ENCODE measurements at places on chromosomes 5 and 9.

GRCh38 chr5:35440409-35440808 lies 177.3 kb upstream of the SPEF2 start:
- DNase-seq = no peak

- DNase-seq = no peak
Measured at GRCh38 chr5:80114860-80115259, 79.7 kb downstream of the THBS4 start.

- DNase-seq = peak; percentile 42
Measured at GRCh38 chr9:106648799-106649198, 214.2 kb upstream of the ZNF462 start.

DNA sequence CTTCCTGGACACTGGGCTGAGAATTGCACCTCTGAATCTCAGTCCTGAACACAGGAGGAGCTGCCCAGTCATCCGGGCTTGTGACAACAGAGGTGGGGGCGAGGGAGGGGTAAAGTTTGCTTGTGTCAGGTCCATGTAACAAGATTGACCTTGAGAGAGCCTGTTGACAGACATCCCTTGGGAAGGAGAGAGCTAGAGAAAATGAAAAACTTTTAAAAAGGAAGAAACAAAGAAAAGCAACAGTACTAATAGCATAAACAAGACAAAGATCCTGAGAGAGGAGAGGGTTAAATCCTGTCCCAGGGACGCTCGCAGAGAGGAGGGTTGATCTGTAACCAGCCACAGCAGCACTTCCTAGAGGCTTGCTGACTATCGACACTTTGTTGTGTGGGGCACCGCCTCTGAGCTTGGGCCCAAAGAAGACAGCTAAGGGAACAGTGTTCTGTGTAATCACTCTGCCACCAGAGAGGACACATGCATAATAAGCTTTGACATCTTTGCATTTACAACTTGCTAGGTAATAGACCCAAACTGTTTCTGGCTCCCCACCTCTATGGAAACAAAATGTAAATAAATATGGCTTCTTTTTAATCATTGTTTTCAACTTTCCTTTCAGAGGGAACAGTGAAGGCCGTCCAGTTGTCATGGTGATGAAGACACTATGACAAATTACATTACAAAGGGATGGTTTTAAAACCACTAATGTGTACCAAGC lies 363.7 kb downstream of the CSNK1G3 start:
- no peak for DNase-seq

GRCh38 chr9:2159521-2160454 lies 144.6 kb downstream of the SMARCA2 start:
- DNase-seq = peak; percentile 51

- no peak for DNase-seq
Measured at GRCh38 chr5:94621763-94622162, 3.3 kb downstream of the SLF1 start.

GRCh38 chr9:136086213-136086881 lies 8.7 kb downstream of the NACC2 start:
- no peak for DNase-seq

DNA sequence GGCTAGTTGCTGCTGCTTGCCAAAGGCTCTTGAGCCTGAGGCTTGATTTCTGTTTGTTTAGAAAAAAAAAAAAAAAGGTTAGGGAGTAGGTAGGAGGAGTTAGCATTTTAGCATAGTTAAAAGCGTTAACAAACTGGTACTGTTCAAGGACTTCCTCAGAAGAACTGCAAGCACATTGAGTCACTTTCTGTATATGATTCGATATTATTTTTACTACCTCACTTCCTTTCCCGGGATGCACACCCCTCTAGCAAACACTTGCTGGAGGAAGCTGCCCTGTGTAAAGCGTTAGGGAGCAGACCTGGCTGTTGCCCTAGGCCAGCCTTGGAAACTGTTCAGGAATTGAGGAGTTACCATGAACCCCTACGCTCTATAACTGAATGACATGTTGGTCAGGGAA lies 15.7 kb upstream of the CEP120 start:
- DNase-seq = no peak

- no peak for DNase-seq
Measured at GRCh38 chr9:16179566-16179965, 626.7 kb downstream of the CCDC171 start.

GRCh38 chr9:137077010-137077747 lies at the start of gene UAP1L1:
Gene UAP1L1 (plus strand): TSS chr9:137077517. CDS start chr9:137077533, 16 bp downstream.
- DNase-seq = peak; percentile 28

DNA sequence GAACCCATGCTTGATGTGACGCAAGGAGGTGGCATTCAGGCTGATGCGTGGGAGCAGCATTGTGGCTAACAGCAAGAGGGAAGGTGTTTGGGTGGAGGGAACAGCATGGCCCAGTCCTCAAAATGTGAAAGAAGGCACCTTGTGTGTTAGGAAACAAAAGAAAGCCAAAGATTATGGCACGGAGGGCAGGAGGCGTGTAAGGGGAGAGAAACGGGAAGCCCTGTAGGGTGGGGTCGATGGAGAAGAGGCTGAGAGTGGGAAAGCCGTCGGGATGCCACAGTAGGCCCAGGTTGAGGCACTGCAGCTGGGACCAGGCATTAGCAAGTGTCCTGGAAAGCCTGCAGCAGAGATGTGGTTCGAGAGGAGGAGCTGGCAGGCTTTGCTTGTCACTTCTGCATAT lies 241.1 kb downstream of the GADD45G start:
- DNase-seq = no peak

GRCh38 chr9:116411506-116411905 lies 257.9 kb downstream of the PAPPA start:
- DNase-seq = no peak

- DNase-seq = no peak
Measured at GRCh38 chr5:33059081-33059480, 348.0 kb downstream of the NPR3 start.

- DNase-seq = peak; percentile 13
Measured at GRCh38 chr5:77145666-77146065, 58.6 kb upstream of the ZBED3 start.

GRCh38 chr5:86709157-86709881 lies 91.6 kb downstream of the COX7C start:
- no peak for DNase-seq

DNA sequence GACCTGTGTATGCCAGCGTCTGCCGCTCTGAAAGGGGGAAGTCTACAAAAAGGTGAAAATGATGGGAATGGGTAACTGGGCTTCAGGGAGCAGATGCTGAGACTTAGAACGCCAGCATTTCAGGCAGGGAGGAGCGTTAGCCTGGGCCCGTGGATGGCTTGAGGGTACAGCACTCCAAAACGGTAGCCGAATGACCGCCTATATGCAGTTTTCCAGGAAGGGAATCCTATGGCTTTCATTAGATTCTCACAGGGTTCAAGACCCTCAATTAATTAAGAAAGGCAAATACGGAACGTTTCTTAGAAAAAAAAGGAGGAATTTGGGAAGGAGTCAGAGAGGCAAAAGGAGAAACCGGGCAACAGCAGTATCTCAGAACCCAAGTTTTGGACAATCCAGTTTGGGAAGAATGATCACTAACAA lies 639 bp downstream of the AMACR start:
- no peak for DNase-seq

DNA sequence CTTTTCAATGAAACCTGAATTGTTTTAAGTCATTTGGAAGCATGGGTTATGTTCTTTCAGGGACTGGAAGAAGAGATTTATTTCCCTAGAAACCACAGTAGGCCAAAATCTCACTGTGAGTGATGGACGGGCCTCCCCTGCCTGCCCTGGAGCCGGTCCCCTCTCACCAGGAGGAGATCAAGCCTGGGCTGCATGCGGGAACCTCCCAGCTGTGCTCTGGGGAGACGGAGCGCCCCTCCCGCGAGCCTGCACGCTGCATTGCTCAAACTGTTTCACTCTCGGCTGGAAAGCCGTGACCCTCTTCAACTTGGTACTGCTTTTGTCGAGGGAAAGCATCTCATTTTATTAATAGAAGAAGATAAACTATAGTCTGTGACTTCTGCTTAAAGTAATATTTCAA lies 85.4 kb downstream of the IRX2 start:
- DNase-seq = no peak

GRCh38 chr5:103041071-103041676 lies 78.8 kb downstream of the GIN1 start:
- DNase-seq = peak; percentile 55

DNA sequence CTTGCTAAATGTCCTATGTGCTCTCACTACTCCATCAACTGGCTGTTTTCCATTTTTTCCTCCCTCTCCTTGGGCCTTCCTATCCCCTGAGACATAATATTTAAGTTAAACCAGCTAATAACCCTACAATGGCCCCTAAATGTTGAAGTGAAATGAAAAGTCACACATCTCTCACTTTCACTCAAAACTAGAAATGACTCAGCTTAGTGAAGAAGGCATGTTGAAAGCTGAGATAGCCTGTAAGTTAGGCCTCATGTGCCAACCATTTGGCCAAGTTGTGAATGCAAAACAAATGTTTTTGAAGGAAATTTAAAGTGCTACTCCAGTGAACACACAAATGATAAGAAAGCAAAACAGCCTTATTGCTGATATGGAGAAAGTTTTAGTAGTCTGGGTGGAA lies 48.8 kb upstream of the CDH10 start:
- no peak for DNase-seq

DNA sequence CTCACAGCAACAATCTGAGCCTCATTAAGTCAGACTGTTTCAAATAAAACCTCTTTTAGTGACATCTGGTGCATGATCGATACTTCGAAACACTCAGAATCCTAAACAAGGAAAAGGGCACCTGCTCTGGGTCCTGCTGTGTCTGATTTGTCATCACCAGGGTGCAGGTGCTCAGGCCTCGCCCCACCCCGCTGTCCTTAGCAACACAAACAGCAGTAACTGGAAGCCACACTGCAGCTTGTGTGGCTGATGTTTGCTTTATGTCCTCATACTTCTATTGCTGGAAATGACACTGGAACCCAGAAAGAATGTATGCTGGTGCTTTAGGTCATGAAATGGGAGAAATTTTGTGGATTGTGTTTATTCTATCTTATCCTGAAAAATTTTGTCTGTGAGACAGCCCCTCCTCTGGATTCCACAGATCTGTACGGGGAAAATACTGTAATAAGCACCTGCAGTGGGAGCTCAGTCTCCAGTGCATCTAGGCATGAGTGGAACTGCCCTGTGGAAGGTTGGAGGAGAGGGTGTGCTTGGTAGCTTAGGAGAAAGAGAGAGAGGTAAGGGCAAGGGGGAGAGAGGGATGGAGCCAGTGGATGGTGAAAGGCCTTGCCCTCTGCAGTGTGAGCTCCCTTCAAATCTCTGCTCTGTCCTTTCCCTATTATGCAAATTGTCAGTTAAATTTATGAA lies 284.2 kb downstream of the SMARCA2 start:
- no peak for DNase-seq

DNA sequence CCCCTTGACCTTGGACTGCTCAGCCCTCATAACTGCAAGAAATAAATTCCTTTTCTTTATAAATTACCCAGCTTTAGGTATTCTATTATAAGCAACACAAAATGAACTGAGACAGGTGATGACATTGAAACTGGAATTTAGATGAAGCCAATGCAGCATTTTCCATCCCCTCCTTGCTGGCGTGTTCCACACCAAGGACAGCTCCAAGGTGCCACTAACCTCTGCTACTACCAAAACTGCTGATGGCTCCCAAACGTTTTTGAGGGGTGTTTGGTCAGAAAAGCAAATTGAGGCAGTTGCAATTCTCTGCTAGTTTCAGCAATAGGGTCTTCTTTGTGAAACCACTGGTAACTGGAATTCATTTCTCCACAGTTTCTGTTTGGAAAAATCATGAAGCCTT lies 124.8 kb downstream of the DRD1 start:
- DNase-seq = no peak

DNA sequence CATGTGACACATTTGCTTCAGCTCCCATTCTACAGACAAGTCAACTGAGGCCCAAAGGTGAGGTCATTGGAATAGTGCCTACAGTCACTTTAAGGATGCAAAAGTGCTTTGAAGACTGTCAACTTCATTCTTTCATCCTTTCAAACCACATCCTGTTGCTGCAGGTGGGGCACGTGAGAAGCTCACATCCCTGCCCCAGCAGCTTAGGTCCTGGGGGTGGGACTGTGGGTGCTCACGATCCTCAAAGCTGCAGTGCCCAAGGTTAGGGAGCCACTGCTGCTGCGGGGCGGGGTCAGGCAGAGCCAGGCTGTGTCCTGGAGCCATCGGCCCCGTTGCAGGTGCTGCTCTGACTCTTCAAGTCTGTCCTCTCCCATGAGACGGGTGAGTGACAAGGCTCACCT lies 57.9 kb upstream of the IER5L start:
- no peak for DNase-seq

- DNase-seq = no peak
Measured at GRCh38 chr5:37136694-37137093, 112.5 kb downstream of the CPLANE1 start.

DNA sequence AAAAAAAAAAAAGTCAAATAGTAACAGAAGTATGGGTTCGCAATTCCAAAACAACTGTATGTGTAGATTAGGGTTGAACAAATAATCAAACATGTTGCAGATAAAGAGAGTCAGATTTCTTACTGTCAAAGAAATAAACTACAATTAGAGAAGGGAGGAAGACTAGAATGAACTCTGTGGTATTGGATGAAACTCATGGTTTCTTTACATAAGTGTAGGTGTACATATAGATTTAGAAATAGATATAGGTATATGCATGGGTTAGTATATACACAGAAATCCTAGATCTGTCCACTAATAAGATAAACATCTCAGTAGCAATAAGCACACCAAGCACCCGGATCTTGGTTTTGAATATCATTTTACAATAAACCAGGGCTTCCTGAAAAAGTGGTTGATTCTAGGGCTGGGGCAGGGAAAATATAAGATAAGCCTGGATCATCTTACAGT lies 21.3 kb downstream of the DTWD2 start:
- no peak for DNase-seq

DNA sequence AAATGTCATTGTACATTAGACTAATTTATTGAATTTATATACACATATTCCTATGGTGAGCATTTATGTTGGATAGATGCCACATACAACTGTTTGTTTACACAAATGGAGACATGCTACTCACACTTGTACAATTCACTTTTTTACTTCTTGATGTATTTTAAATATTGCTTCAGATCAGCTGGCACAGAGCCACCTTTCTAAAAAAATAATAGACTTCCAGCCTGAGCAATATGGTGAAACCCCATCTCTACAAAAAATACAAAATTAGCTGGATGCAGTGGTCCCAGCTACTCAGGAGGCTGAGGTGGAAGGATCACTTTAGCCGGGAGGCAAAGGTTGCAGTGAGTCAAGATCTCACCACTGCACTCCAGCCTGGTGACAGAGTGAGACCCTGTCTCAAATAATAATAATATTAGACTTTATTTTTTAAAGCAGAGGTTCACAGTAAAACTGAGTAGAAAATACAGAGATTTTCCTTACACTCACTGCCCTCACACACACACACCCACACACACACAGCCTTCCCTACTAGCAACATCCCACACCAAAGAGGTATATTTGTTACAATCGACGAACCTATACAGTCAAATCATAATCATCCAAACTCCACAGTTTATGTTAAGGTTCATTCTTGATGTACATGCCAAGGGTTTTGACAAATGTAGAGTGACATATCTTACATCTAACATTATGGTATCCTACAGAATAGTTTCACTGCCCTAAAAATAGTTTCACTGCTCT lies 16.5 kb upstream of the ADRB2 start:
- no peak for DNase-seq

Data from amniotic epithelial cell (primary cell).